ENCODE measurements at places on chromosomes 6 and 20.

GRCh38 chr6:120735641-120736040 lies 598.6 kb downstream of the TBC1D32 start:
- no peak for DNase-seq

DNA sequence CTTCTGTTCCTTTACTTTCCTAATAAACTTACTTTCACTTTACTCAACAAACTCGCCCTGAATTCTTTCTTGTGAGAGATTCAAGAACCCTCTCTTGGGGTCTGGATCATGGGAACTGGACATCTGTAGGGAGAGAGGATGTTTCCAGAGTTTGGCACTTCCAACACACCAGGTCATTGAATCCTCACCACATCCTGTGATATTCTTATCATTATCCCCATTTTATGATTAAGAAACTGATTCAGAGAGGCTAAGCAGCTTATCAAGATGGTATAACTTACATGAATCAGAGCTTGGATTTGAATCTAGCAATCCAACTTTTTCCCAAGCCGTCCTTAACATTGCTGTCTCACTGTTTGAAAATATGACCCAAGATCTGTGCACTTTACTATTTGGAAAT lies 15.5 kb downstream of the PPIL6 start:
- no peak for DNase-seq

GRCh38 chr20:25654487-25654886 lies 30.7 kb upstream of the NANP start:
- no peak for DNase-seq

GRCh38 chr6:23179994-23180393 lies 610.6 kb downstream of the HDGFL1 start:
- no peak for DNase-seq

DNA sequence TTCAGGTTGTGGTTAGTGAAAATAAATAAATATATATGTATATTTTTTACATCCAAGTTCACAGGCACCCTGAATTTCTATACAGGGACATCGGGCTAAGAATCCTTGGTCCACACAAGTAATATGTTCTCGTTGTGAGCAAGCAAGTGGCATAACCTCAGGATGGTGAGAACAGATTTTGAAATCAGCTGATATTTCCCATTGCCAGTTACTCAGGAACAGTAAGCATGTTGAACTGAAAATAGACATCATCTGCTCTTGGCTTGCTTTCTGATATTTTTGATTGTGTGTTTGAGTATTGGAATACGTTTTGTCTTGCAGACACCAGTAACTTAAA lies 87.7 kb downstream of the TRMT6 start:
- DNase-seq = no peak

DNA sequence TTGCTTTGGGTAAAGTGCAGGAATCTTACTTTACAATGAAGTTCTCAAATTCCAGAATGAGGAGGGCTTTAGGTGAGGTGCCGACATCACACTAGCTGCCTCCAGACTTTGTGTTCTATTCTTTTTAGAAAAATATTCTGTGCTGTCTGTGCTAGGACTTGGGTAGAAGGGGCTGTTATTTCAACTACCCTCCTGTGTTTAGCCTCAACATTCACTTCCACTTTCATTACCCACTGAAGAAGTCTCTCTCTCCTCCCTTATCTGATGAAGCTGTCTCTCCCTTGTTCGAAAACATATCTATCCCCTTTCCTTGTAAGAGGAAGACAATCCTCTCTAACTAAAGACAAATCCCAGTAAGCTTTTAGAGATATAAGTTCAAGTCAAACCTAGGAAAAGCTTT lies 25.0 kb upstream of the BRPF3 start:
- DNase-seq = no peak
